ENCODE measurements at places on chromosomes 3 and 15. TPM values are rescaled to one million over a fixed set of nuclear protein-coding genes. Genes with fewer than 3 reads are reported as not detected.

DNA sequence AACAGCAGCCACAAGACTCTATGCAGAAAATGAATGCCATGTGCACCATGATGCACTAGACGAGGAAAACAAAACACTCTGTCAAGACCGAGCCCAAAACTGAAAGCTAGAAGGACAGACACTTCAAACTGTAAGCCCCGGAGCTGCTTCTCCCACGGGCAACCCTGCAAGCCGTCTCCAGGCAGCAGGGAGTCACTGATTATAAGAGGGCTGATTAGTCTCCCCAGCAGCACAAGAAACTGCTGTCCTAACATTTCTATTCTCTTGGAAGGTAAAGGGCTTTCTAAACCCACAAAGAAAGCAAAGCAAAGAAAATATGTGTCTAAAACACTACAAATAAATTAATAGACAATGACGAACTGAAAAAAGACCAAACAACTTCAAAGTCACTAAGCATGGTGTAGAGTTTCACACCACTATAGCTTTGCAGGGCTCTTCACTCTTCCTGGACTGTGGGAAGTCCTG is 15.5 kb downstream of the TBC1D2B start:
- DNase-seq, result peak; percentile 53
- peak overlapping the region; percentile 17 for H3K27ac ChIP-seq
- H3K36me3 ChIP-seq, result 0 out of 2 replicates have a peak, but pooled peaks cover 2% of the 10 kb centered on the region
- H3K4me3 ChIP-seq, result peak overlapping the region; percentile 19
- peaks cover 39% of the 10 kb centered on the region for H3K4me1 ChIP-seq

The CPA3 gene
- polyA plus RNA-seq, result 0.09 TPM

DNA sequence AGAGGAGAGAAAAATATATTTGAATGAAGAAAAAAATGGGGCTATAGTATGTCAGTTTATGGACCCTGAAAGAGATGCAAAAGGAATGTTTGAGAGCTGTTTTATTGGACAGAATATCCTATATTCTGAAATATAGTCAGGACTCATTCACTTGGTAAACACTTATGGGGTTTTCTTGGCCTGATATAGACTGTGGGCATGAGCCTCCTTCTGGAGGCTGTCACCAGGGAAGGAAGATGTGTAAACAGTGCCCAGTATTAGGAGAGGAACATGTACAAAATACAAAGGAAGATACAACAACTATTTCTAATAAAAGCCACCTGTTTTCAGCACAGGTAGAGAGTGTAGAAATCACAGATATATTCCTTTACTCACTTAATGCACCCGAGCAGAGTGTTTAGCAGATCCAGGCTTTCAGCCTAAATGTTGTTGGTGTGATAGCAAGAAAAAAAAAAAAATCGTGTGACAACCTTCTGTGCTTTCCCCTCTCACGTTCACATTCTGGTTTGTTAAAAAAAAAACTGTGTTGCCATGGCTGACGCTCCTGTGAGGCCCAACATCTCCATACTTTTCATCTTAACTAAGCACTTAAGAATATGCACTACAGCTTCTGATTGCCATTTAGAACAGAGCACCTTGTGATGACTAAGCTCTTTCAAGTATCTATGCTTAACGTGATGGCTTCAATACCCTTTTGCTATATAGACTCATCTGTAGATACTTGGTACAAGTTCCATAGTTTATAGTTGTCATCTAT is 134.1 kb downstream of the MBNL1 start:
- no peak overlapping the region for H3K27ac ChIP-seq
- H3K4me3 ChIP-seq, result no peak overlapping the region
- no peaks in the 10 kb centered on the region for H3K27me3 ChIP-seq
- no peaks in the 10 kb centered on the region for H3K36me3 ChIP-seq
- peak; percentile 24 for DNase-seq
- peaks cover 19% of the 10 kb centered on the region for H3K4me1 ChIP-seq

- H3K4me1 ChIP-seq, result no peaks in the 10 kb centered on the region
- peaks cover 10% of the 10 kb centered on the region for H3K27me3 ChIP-seq
- H3K27ac ChIP-seq, result no peak overlapping the region
- H3K36me3 ChIP-seq, result no peaks in the 10 kb centered on the region
These were observed 46.6 kb downstream of the BDH1 start for GRCh38 chr3:197508924-197509775.

- H3K4me1 ChIP-seq, result peaks cover 3% of the 10 kb centered on the region
- H3K27me3 ChIP-seq, result no peaks in the 10 kb centered on the region
- no peaks in the 10 kb centered on the region for H3K36me3 ChIP-seq
- DNase-seq, result peak; percentile 96
These were observed 23.5 kb upstream of the RAP2B start for GRCh38 chr3:153138276-153139210.

GRCh38 chr3:43004282-43004681 is 25.2 kb downstream of the GASK1A start:
- DNase-seq, result peak; percentile 54
- H3K27me3 ChIP-seq, result peaks cover 3% of the 10 kb centered on the region
- H3K4me3 ChIP-seq, result no peak overlapping the region
- H3K36me3 ChIP-seq, result no peaks in the 10 kb centered on the region
- peaks cover 6% of the 10 kb centered on the region for H3K4me1 ChIP-seq
- no peak overlapping the region for H3K27ac ChIP-seq

The GP5 gene
- polyA plus RNA-seq, result 0.16 TPM

The DNAH1 gene
- 3.8 TPM for polyA plus RNA-seq

DNA sequence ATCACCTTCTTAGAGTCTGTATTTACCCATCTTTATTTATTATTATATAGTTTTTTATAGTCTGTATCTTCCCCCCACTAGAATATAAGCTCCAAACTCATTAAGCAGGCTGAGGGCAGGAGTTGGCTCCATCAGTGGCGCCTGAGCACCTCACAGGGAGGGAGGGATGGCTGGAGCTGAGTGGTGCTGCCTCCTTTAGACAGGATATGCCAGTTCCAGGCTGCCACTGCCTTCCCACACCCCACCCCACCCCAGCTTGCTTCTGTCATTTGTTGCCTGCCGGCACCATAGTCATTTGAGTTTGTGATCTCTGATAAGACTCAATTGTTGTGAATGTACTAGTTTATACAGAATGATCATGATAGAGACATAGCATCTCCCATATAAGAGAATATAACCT is 85.5 kb downstream of the KLHL25 start:
- H3K4me1 ChIP-seq, result peaks cover 9% of the 10 kb centered on the region
- H3K36me3 ChIP-seq, result peaks cover 7% of the 10 kb centered on the region
- H3K27ac ChIP-seq, result no peak overlapping the region
- no peak for DNase-seq

DNA sequence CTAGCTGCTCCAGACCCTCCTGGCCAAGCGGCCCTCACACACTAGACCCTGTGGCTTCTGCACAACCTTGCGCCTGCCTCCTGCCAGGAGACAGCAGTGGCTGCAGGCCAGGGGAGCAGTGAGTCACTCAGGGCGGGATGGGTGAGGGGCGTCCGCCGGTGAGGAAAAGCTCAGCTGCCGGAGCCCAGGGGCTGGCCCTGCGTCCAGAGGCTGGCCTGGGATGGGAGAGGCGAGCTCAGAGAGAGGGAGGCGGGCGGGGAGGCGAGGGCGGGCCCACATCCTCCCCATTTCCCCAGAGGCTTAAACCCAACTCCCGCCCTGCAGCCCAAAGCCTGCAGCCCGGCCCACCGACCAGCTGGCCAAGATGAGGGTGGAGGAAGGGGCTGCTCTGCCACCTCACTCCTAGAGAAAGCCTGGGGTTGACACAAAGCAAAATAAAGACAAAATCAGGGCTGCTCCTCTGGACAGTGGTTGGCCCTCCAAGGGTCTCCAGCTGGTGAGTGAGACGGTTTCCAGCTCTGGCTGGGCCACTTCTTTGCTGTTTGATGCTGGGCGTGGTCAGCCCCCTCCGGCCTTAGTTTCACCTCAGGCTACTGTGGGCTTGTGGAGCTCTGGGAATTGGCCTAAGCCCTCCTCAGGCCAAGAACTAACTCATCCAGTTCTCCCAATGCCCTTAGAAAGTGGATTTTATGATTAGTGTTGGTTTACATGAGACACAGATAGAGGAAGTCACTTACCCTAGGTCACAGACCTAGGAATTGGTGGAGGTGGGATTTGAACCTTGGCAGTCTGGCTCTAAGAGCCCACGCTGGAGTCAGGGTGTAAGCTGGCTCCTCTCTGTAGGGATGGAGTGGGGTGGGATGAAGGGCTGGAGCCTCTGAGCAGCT is 50.6 kb downstream of the IQSEC1 start:
- peak overlapping the region; percentile 38 for H3K27ac ChIP-seq
- no peaks in the 10 kb centered on the region for H3K27me3 ChIP-seq
- peaks cover 32% of the 10 kb centered on the region for H3K4me1 ChIP-seq
- no peak overlapping the region for H3K4me3 ChIP-seq
- peak; percentile 89 for DNase-seq

- no peak for DNase-seq
- peaks cover 8% of the 10 kb centered on the region for H3K4me1 ChIP-seq
- H3K36me3 ChIP-seq, result peaks cover 17% of the 10 kb centered on the region
- H3K4me3 ChIP-seq, result no peak overlapping the region
These were observed 115.8 kb downstream of the FBXL22 start for GRCh38 chr15:63712828-63713520.

The HRG gene
- not detected for polyA plus RNA-seq

The ADAMTSL3 gene
- not detected for polyA plus RNA-seq

DNA sequence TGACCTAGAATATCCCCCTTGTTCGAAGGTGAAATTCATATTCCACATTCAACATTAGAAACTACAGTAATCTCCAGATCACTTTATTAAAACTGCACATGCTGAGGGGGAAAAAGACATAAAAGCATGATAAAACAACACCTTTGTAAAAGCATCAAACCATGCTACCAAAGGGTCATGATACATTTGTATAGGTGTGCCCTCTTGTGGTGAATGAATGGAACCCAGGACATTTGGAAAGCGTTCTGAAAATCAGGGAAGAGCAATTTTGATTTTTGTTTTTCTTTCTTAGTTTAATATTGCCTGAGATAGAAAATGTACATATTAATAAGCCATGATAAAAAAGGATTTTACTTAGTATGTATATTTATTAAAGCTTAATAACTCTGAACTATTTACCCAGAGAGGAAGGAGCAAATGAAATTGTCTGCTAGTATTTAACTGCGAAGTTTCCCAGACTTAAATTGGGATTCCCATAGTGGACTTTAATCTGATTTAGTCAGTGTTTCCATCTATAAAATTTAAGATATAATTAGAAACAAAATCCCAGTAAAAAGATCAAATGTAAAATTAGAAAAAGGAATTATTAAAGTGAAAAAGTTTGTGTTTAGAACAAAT is 105.8 kb upstream of the ARL6 start:
- no peaks in the 10 kb centered on the region for H3K27me3 ChIP-seq
- H3K27ac ChIP-seq, result no peak overlapping the region
- no peaks in the 10 kb centered on the region for H3K4me1 ChIP-seq
- DNase-seq, result peak; percentile 2
- no peaks in the 10 kb centered on the region for H3K36me3 ChIP-seq

DNA sequence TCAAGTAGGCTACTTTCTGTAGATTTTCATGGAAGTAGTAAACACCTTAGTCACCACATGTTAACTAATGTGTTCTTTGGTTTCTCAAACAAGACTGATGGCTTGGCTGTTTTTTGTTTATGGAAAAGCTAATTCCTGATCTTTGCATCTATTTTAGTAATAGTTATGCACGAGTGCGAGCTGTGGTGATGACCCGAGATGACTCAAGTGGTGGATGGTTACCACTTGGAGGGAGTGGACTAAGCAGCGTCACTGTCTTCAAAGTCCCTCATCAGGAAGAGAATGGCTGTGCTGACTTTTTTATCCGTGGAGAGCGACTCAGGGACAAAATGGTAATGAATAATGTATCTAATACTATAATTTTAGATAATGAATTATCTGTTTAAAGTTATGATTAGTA is 46.6 kb downstream of the SPRED1 start:
- H3K27me3 ChIP-seq, result no peaks in the 10 kb centered on the region
- 0 out of 2 replicates have a peak, but pooled peaks cover 2% of the 10 kb centered on the region for H3K36me3 ChIP-seq
- DNase-seq, result peak; percentile 84
- no peak overlapping the region for H3K4me3 ChIP-seq
- no peak overlapping the region for H3K27ac ChIP-seq

The MKRN2 gene
- polyA plus RNA-seq, result 44.4 TPM

GRCh38 chr3:120338517-120338916 is 10.6 kb downstream of the LRRC58 start:
- peaks cover 3% of the 10 kb centered on the region for H3K36me3 ChIP-seq
- H3K4me3 ChIP-seq, result no peak overlapping the region
- H3K4me1 ChIP-seq, result 0 out of 2 replicates have a peak, but pooled peaks cover 2% of the 10 kb centered on the region
- H3K27ac ChIP-seq, result no peak overlapping the region

GRCh38 chr3:185115371-185115770 is 37.5 kb downstream of the C3orf70 start:
- H3K27me3 ChIP-seq, result no peaks in the 10 kb centered on the region
- no peak overlapping the region for H3K27ac ChIP-seq
- H3K36me3 ChIP-seq, result no peaks in the 10 kb centered on the region
- DNase-seq, result no peak
- no peak overlapping the region for H3K4me3 ChIP-seq
- H3K4me1 ChIP-seq, result no peaks in the 10 kb centered on the region

The SLC7A14 gene
- 2.5 TPM for polyA plus RNA-seq

Measured in IMR-90 (cell line).